Midbrain (tissue), 1 donor: ENCODE measurements at places on chromosomes 5 and 9.

DNA sequence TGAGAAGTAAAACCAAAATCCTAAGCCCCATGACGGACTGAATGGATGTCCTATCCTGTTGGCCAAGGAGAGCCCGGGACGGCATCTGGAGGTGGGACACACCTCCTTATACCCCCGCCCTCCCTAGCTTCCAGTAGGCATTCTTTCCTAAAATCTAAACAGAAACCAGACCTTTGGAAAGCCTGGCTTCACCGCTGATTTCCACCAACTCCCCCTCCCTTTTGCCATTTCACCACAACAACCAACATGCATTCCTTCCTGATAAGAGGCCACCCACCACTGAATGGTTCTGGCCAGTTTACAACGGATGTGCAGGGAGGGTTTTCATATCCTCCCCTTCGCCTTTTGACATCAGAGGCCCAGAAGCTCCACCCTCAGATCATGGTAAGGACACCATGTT is 9.2 kb upstream of the RARS1 start:
- no peak for DNase-seq

DNA sequence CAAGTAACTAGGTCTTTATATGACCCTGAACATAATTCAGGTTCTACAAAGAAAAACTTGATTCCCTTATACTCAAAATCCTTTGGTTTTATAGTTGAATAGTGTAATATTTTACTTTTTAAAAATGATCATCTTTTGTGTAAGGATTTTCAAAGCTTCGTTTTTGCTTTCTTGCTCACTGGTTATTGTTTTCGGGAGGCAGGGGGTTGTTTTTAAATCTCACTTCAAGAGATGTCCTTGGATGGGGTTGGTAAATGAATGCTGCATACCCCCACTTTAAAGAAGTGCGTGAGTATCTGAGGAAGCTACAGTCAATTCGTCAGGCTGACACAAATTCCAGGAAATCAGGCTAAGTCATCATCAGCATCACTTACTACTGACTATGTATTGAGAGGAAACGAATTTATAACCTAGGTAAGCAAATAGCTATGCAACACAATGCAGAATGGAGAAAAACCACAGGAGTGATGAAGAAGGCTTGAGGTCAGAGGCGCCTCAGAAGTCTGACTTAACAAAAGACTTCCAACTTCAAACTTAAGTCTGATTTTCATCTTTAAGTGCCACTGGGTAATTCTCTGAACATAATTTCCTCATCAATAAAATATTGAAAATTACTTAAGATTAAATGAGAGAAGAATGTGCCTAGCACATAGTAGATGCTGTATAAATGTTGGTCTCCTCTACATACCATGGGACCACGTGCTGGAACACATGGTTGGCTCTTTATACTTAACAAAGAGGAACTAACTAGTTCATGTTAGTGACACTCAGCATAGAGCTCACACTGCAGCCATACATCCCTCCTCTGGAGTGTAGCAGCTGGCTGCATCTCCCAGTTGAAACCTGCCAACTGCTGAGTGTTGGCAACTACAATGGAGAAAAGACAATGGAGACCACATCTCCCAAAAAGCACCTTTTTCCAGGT is 106.0 kb upstream of the KIF2A start:
- DNase-seq: no peak

GRCh38 chr5:57710126-57710525 is 227.5 kb upstream of the ACTBL2 start:
- DNase-seq: no peak

GRCh38 chr5:159947708-159948358 is 31.6 kb downstream of the ADRA1B start:
- no peak for DNase-seq

DNA sequence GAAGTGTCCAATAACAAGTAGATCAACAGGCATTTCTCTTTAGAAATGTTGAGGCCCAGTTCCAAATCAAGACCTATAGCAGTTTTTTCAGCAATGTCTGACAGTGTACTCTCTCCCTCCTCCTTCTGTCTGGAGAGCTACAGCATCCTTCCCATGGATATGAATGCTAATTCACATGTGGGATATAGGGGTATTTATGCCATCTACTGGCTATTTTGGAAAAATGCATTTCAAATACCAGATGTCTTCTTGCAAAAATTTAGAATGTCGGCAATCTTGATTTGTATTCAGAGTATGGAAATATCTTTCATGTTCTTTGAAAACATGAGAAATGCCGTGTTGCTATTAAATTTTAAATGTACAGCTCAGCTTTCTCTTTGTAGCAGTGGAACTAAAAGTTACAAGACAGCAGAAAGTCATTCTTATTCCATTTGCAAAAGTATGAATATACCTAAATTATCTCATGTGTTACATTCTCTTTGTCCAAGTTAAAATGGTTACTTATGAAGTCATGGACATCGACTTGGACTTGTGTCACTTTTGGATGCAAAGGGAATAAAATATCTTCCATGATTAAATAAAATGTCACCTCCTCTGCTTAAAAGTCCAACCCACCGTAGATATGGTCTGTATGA is 647.8 kb downstream of the TAF11L14 start:
- peak; percentile 3 for DNase-seq

- no peak for DNase-seq
Observed at GRCh38 chr9:38488156-38488698, 64.0 kb upstream of the IGFBPL1 start.

- DNase-seq: no peak
Observed at GRCh38 chr5:133957591-133957990, 10.8 kb downstream of the C5orf15 start.

DNA sequence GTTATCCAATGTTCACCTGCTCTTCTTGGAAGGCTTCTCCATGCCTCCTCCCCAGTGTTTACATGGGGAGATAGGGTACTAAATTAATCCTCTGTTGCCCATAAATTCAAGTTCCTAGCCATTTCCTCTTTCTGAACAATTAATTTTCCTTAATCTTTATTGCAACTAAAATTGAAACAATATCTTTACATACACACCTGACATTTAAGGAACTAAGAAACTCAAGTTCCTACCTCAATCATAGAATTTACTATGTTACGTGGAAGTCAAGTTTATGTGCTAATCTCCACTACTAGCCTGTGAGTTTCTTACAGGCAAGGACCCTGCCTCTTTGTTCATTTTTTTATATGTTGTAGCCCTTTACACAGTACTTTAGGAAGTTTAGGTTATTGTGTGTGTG is 10.1 kb upstream of the ADRB2 start:
- DNase-seq: no peak

- no peak for DNase-seq
Observed at GRCh38 chr5:174155706-174156105, 110.2 kb downstream of the NSG2 start.

DNA sequence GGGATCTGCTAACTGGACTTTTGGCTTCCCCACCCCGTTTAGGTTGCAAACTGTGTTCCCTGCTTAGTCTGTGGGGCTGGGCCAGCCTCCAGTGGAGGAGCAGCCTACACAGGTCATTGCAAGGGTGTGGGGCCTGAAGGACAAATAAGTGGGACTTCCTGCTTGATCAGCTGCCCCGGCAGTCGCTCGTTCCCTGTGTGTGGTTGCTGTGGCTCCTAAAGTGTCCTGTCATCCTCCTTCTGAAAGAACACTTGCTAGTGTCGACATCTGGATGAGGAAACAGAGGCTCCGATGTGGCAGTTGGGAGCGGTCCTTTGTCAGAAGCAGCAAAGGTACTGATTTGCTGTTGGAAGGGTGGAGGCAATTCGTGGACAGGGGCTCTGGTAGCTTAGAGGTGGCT is 88.9 kb upstream of the TBCA start:
- DNase-seq: no peak
